ENCODE measurements at places on chromosomes 5 and 9.

DNA sequence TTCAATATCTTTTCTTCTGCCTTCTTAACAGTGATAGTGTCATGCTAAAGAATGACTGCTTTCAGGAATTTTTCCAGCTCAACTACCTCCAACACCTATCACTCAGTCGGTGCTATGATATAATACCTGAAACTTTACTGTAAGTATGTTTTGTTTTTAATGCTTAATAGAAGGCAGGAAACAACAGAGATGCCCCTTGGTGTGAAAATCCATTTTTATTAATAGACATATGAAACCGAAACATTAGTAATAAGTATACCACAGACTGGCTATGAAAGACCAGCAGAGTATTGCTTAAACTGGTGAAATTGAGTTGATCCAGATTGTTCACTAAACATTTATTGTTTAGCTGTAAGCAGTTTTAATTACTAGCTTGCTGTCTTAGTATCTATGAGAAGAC, 25.2 kb downstream of the SKP2 start:
- no peak for DNase-seq

DNA sequence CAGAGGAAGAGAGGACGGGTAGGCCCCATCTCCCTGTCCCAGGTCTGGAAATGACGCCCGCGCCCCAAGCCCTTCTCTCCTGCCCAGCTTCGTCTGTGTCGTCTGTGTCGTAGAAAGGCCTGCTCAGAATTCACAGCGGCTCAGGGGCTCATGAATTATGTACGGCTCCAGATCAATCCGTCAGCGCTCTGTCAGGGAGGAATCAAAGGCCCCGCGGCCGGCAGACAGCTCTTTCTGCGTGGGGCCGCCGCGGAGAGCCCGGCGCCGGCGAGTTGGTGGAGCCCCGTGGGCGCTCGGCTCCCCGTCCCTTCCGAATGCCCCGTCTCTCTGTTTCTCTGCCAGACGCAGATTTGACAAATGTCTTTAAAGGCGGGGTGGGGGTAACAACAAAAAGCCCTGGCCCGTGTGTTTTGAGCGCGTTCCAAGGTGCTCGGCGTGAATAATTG, 83.8 kb upstream of the RAPGEF1 start:
- DNase-seq = no peak

DNA sequence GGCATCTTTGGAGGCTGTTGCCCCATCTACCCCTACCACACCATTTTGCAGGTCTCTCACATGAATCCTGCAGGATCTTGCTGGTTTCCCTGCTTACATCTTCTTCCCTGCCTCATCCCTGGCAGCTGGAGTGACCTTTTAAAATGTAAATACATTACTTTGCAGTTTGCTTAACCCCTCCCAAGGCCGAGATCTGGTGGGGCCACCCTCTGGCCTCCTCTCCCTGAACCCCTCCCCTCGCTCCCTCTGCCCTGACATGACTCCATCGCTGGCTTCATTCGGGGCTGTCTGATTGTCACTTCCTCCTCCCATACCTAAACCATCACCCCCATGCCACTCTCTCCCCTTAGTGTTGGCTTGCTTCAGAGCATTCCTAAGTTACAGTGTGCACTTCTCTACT, 12.6 kb upstream of the PALM2AKAP2 start:
- DNase-seq = no peak

- DNase-seq = no peak
Measured at GRCh38 chr9:72204062-72204461, 54.8 kb downstream of the GDA start.

DNA sequence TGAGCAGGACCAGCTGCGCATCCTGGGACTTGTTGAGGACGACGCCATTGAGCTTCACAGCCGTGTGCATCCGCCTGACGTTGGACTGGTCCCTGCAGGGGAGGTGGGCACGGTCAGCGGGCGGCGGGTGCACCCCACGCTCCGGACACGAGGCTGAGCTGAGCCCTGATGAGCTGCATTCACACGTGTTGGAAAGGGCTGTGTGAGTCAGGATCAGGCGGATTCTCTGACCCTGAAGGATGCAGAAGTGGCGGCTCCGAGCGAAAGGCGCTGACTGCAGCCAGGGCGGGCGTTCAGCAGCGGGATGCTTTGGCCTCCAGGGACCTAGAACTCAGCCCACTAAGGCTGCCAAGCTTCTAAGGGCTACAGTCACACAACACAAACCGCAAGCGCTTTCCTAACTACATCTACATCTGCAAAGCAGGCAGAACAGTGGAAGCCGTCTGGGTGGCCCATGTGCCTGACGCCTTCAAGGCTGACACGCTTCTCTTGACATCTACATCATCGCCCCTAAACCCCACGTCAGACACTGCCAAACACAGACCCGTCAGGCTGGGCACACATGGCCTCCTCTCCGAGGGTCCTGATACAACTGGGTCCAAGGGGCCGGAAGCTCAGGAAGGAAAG, 44.9 kb downstream of the NKD2 start:
- no peak for DNase-seq

DNA sequence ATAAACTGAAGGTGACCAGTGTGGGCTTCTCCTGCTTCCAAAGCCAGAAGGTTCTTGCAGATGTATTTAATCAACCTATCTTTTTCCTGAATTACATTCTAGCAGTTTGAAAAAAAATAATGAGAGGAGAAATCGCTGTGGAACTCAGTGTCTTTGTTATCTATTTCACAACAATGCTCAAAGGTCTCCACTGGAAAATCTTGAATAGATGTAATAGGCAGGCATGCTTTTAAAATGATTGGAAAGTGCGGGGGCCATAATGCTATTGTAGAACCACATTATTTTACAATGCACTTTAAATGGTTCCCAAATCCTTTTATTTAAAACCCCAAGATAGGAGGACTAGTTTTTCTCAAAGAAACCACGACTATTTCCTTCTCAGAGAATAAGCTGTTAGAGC, 23.3 kb downstream of the ENC1 start:
- DNase-seq = no peak

- no peak for DNase-seq
Measured at GRCh38 chr9:89122949-89123348, 55.7 kb downstream of the SHC3 start.

DNA sequence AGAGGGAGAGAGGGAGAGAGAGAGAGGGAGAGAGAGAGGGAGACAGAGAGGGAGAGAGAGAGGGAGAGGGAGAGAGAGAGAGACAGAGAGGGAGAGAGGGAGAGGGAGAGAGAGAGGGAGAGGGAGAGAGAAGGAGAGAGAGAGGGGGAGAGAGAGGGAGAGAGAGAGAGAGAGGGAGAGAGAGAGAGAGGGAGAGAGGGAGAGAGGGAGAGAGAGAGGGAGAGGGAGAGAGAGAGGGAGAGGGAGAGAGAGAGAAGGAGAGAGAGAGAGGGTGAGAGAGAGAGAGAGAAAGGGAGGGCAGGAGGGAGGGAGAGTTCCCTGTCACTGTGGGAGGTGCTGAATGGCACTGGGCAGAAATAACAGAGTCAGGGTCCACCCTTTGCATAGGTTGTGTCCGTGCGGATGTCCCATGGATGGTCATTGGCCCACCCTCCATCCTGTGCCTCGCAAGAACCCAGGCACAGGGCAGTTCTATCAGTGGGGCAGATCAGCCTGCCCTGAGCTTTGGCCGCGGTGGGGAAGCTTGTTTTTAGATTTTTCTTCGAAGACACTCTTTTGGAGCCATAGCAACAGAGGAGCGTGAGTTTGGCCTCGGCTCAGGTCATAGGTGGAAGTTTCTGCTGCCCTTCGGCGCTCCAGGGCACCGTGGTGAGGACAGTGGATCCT, 30.1 kb downstream of the ADAMTSL2 start:
- no peak for DNase-seq

- no peak for DNase-seq
Measured at GRCh38 chr5:140327589-140327988, 18.8 kb downstream of the HBEGF start.

DNA sequence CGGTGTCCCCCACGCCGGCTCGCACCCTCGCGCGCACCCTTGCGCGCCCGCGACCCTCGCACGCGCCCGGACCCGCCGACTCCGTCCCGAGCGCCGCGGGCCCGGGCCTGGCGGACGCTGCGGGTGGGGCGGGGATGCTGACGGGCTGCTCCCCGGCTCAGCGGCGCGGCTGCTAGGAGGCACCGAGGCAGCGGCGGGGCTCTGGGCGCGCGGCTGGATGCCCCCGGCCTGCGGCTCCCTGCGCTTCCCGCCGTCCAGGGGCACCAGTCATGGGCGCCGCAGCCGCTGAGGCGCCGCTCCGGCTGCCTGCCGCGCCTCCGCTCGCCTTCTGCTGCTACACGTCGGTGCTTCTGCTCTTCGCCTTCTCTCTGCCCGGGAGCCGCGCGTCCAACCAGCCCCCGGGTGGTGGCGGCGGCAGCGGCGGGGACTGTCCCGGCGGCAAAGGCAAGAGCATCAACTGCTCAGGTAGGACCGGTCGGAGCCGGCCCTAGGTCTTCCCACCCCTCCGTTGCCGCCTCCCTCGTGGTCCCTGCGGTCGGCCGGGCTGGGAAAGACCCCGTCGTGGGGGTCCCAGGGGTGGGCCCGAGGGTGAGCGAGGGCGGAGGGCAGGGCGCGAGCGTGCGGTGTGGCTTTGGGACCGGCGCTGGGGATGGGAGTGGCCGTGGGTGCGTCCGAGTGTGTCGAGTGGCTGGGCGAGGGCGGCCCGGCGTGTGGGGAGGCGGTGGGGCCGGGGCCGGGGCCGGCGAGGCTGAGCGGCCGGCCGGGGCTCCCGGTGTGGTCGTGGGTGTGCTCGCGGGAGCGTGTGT, 530 bp downstream of the TMEFF1 start:
- DNase-seq = no peak

DNA sequence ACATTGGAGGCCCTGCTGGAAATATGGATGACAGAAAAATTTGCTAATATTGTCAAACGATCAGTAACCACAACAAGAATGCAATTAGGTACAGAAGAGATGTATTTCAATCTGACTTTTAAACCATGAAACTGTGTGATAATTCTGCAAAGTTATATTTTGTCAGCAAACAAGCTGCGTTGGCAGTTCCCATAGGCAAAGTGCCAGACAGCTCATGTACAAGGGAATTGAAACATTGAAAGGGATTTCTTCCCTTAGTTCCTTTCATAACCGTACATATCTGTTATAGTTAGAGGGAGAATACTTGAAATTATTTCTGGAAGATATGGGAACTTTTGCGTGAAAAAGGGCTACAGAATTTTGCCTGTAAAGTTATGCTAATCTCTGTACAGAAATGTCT, 419.4 kb upstream of the PTGER4 start:
- no peak for DNase-seq

DNA sequence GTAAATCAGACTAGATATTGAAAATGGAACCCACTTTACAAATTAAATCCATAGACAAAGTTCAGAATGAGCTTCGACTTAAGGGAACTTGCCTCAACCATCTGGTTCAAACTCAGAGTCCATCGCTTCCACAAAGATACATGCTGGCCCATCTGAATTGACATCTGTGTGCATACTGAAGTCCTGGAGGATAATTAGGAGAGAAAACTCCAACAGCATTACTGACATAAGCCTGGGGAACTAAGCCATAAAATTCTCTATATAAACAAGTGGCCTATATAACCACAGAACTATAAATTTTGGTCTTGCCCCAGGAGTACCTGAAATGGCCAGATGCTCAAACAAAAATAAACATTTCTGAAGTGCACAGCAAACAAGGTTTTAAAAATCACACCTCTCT, 94.4 kb downstream of the IZUMO3 start:
- no peak for DNase-seq
